ENCODE measurements at places on chromosomes 6 and 20. TPM values are rescaled to one million over a fixed set of nuclear protein-coding genes. Genes with fewer than 3 reads are reported as not detected.

DNA sequence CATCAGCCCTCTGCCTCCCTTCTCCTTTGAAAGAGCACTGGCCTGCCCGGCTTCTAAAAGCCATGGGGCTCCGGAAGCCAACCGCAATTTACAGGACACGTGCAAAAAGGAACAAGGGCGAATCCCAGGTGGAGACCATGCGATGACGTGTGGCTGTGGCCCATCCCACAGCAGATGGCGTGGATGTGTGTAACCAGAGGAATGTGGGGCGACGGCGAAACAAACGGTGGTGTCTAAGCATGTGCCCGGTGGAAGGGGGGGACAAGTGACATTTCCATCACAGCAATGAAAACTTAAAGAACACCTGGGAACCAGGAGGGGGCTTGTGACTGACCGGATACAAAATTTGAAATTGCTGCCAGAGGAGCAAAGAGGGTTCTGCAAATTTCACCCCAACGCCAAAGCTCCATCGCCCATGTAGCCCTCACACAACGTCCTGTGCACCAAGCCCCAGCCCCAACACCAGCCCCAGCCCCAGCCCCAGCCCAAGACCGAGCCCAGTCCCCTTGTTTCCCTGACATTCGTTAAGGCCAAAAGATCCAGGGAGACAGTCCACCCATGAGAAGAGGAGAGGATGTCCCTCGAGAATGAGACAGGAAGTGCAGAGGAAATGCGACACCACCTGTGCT lies 159.7 kb upstream of the ZNF337 start:
- peaks cover 24% of the 10 kb centered on the region for H3K4me1 ChIP-seq
- no peak for DNase-seq
- peaks cover 2% of the 10 kb centered on the region for H3K36me3 ChIP-seq
- peaks cover 55% of the 10 kb centered on the region for H3K27me3 ChIP-seq

DNA sequence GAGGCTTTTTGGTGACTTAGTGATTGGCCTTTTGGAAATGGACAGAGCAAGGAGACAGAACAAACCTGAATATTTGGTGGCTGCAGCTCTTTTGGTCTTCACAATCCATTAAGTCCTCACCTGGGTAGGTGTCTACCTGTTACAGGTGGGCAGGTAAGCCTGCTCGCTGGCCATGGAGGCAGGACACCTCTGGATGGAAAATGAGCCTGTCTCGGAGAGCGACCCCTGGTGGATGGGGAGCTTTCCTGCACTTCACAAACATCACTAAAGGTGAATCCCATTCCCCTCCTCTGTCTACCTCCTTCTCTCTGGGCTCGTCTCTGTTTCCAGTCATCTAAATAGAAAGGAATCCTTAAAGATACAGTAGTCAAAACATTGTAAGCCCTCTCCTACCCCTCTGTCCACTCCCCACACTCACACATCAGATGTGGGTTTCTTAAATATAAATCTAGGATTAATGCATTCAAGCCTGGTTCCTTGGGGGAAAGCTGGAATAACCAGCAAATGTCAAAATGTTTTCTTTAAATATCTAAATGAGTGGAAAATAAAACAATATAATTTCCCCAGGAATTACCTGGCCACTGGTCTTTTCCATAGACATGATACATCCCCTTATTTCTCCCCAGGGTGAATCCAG lies 304.9 kb downstream of the CDH26 start:
- no peaks in the 10 kb centered on the region for H3K36me3 ChIP-seq
- no peak overlapping the region for H3K27ac ChIP-seq
- no peak overlapping the region for H3K4me3 ChIP-seq
- peak; percentile 49 for DNase-seq
- H3K4me1 ChIP-seq: peaks cover 8% of the 10 kb centered on the region

Gene ZNF165
- 5.1 TPM for total RNA-seq

DNA sequence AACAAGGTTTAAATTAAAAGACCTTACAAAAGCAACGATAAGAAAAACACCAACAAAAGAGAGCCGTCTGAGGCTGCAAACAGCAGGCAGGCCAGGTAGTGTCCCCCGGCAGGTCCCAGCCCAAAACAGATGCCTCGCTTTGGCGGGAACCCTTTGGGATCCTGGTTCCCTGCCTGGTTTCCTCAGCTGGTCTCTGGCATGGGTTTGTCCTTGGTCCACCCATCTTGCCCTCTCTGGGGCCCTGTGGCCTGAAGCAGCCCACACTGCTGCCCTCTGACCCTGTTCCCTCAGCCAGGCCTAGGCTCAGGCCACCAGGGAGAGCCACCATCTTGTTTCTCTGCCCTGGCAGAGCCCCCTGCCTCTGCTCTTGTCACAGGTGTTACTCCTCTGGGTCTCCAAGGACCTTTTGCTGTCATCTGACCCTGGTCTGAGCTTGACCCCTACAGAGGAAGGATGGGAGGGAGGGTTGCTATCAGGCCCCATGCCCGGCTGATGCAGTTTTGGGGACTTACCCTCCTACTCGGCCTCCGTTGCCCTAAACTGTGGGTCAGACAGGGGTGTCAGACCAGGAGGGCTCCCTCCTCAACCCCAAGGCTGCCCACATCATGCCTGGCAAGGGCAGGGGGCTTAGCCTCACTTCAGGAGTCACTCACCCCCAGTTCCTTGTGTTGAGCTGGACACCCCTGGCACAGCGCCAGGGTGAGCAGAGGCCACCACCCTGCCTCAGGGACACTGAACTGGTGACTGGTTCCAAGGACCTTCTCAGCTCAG lies 30.6 kb upstream of the GRM4 start:
- no peak for DNase-seq
- no peaks in the 10 kb centered on the region for H3K27me3 ChIP-seq
- H3K4me3 ChIP-seq: no peak overlapping the region
- H3K36me3 ChIP-seq: no peaks in the 10 kb centered on the region
- H3K27ac ChIP-seq: no peak overlapping the region
- peaks cover under 1% of the 10 kb centered on the region for H3K4me1 ChIP-seq

Gene LAMP5
- not detected for total RNA-seq

Gene CDH4
- total RNA-seq: 0.35 TPM

DNA sequence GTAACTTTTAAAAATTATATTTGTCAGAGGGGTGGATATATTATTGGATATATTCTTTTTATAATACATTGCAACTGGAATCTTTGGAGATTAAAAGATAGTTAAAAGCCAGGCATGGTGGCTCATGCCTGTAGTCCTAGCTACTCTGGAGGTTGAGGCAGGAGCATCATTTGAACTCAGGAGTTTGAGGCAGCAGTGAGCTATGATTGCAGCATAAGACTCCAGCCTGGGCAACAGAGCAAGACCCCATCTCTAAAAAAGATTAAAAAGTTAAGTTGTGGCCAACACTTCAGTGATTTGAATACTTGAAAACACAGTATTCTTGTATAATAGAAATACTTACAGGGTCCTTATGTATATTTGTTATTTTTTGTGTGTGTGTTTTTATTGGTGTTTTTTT lies 15.2 kb downstream of the MAPRE1 start:
- peaks cover 73% of the 10 kb centered on the region for H3K4me1 ChIP-seq
- no peak for DNase-seq

DNA sequence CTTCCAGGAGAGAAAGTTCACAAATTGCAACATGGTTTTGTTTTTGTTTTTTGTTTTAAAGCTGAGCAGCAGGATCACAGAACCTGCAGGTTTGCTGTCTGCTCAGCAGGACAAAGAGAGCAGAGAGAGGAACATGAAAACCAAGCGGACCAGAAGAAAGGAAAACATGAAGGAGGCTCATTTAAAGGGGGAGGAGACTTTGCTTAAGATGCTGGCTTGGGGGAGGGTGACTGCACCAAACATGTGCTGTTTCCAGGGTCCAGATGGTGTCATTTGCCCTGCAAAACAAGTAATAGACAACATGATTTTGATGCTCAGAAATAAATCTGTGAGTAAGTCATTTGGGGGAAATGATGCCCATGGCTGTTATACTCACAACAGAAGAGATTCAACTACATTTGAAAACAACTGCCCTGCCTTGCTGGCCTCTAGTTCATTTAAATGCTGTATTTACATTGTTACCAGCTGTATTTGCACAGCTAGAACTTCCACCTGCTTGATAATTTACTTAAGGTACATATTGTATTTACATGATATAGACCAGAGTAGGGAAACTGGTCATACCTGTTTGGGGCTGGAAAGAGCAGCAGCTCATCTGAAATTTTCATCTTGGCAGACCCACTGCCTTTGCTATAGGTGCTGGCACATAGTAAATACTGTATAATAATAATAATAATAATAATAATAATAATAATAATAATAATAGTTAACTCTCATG lies 32.2 kb upstream of the CHD6 start:
- H3K4me1 ChIP-seq: no peaks in the 10 kb centered on the region
- no peak overlapping the region for H3K4me3 ChIP-seq
- H3K36me3 ChIP-seq: no peaks in the 10 kb centered on the region
- no peak for DNase-seq
- peaks cover 4% of the 10 kb centered on the region for H3K27me3 ChIP-seq
- H3K27ac ChIP-seq: no peak overlapping the region

Gene KIFC1
- 96.3 TPM for total RNA-seq

- no peaks in the 10 kb centered on the region for H3K36me3 ChIP-seq
- H3K27me3 ChIP-seq: peaks cover 12% of the 10 kb centered on the region
- H3K4me1 ChIP-seq: no peaks in the 10 kb centered on the region
- H3K4me3 ChIP-seq: no peak overlapping the region
- no peak for DNase-seq
Measured at GRCh38 chr20:57212534-57213276, 53.7 kb downstream of the BMP7 start.

GRCh38 chr6:43645613-43645964 lies 753 bp downstream of the RSPH9 start:
- peak overlapping the region; percentile 82 for H3K4me3 ChIP-seq
- H3K27ac ChIP-seq: peak overlapping the region; percentile 67
- H3K4me1 ChIP-seq: peaks cover 26% of the 10 kb centered on the region

DNA sequence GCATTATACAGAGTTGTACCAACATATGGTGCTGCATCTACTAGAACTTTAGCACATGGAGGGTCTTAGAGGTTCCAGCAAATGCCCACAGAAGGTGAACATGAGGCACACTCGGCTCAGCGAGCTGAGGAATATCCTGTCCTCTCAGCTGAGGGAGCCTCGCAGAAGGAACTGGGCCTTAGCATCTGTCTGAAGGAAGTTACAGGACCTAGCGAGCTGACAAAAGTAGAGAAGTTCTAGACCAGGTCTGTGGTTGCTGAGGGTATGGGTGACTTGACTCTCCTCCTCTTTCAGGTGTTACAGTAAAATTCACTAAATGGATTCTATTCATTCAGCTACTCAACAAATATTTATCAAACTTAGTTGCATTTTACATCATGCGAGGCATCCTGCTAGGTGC lies 157.2 kb downstream of the ZDHHC14 start:
- H3K4me3 ChIP-seq: no peak overlapping the region
- peak; percentile 29 for DNase-seq
- H3K4me1 ChIP-seq: peaks cover 43% of the 10 kb centered on the region
- H3K36me3 ChIP-seq: peaks cover 3% of the 10 kb centered on the region
- no peak overlapping the region for H3K27ac ChIP-seq

DNA sequence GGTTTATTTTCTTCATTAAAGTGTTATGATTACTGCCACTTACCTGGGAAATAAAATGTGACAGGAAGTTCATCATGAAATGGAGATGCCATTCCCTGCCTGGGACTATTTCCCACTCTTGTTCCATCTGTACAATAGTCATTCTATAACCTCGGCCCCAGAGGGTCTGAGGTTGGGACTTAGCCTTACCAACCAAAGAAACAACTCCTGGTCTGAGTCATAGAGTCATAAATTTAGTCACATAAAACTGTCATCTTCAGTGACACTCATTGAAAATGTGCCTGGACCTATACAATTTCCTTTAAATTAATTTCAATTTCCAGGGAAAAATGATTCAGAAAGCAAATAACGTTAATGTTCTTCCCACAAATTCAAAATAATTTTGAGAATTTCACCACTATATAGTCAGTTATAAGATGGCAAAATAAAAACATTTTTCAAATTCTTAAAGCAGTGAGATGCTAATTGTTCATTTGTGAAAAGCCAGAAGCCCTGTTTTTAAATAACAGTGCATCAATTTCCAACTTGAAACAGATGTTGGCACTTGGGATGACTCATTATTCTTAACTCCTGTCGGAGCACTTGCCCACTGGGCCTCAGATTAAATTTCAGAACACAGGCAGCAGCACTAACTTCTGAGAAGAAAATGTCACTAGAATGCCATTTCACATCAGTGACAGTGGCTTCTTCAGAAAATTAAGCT lies 201.2 kb upstream of the SMLR1 start:
- peak overlapping the region; percentile 84 for H3K27ac ChIP-seq
- no peaks in the 10 kb centered on the region for H3K27me3 ChIP-seq
- DNase-seq: peak; percentile 36
- H3K4me1 ChIP-seq: peaks cover 62% of the 10 kb centered on the region
- peaks cover 3% of the 10 kb centered on the region for H3K36me3 ChIP-seq

DNA sequence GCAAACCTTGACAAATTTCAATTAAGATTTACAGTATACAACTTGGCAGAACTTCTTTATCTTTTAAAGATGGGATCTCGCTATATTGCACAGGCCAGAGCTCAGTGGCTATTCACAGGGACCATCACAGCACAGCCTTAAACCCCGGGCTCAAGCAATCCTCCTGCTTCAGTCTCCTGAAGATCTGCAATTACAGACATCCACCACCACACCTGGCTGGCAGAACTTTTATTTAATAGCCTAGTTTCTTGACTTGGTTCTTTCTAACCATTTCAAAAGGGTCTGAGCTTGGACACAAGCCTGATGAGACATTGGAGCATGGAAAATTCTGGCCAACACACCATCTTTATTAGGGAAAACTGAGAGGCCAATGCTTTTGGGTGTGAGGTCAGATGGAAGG lies 151.6 kb upstream of the KCNG1 start:
- no peak for DNase-seq
- no peaks in the 10 kb centered on the region for H3K36me3 ChIP-seq
- H3K4me1 ChIP-seq: no peaks in the 10 kb centered on the region
- peaks cover 59% of the 10 kb centered on the region for H3K27me3 ChIP-seq
- H3K27ac ChIP-seq: no peak overlapping the region
- H3K4me3 ChIP-seq: no peak overlapping the region

DNA sequence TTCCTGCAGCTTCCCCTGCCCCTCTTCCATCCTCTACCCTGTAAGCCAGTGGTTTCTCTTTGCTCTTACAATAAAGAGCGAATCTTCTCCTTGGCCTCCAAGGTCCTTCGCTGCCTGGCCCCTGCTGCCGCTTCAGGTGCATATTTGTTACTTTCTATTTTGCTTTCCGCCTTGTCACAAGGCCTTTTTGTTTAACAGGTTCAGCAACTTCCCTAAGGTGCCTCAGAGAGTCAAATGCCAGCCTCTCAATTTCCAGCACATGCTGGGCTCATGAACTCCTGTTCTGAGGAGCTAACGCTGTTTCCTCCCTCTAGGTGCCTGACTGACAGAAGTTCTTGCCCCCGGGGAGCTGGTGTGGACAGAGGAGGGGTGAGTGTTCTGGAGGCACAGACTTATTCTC lies 42.4 kb upstream of the EPB41L1 start:
- DNase-seq: no peak
- H3K4me3 ChIP-seq: no peak overlapping the region
- no peak overlapping the region for H3K27ac ChIP-seq
- H3K4me1 ChIP-seq: no peaks in the 10 kb centered on the region
- no peaks in the 10 kb centered on the region for H3K36me3 ChIP-seq

- H3K36me3 ChIP-seq: peaks cover 14% of the 10 kb centered on the region
- H3K4me1 ChIP-seq: peaks cover 32% of the 10 kb centered on the region
- H3K4me3 ChIP-seq: no peak overlapping the region
- no peak overlapping the region for H3K27ac ChIP-seq
Measured at GRCh38 chr6:453152-453551, 61.6 kb downstream of the IRF4 start.
